ENCODE measurements at places on chromosomes 6 and 20.

DNA sequence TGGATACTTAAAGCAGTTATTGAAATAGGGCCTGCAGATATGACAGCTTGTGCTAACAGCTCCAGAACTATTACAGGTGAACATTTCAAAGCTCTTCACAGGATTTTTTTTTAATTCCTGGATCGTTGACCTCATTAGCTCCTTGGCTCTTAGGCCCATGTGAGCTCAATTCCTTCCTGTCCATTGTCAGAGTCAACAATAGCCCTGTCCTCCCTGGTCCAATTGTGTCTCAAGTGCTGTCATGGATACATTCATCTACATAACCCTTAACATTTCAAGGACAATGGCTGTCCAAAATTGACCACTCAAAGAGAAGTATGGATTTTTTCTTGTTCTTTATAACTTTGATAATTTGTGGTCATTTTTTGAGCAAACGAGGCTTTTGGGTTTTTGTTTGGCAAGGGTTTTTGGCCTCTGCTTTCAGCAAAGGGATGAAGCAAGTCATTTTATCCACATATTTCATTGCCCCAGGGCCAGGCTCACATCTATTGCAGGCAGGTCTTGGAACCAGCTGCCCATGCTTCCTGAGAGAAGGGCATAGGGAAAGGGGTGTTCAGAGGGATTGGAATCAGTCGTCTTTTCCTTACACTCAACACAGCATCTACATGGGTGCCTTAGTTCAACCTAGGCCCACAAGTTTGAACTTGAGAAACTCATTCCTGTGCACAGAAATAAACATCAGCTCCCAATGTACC lies 282.1 kb downstream of the TPBG start:
- DNase-seq, result no peak

- no peak for DNase-seq
Observed at GRCh38 chr6:75824160-75824559, 75.1 kb downstream of the MYO6 start.

GRCh38 chr6:24666641-24667377 lies at the start of the genes ACOT13 and TDP2:
ACOT13 (plus strand) TSS chr6:24667077; CDS start chr6:24667264, 187 bp downstream.
TDP2 (minus strand) TSS chr6:24666899; CDS start chr6:24666862, 37 bp downstream.
- peak; percentile 94 for DNase-seq

- DNase-seq, result no peak
Observed at GRCh38 chr6:152416652-152417051, 220.5 kb downstream of the SYNE1 start.

DNA sequence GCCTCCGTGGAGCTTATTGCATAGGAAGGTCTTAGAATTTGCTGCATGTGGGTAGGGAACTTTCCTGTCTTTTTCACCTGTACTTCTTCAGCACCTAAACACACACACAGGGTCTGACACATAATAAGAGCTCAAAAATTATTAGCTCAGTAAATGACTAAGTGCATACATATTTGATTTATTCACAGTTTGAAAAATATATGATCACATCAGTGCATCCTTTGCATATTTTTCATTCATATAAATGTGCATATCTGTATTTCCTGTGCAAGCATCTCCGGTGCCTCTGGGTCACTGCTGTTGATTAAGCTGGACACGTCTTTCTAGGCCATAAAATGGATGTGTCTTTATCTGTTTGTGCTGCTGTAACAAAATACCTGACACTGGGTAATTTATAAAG lies 234.7 kb downstream of the UST start:
- no peak for DNase-seq

GRCh38 chr6:168527451-168528210 lies 86.6 kb downstream of the SMOC2 start:
- DNase-seq, result no peak

- DNase-seq, result no peak
Observed at GRCh38 chr20:63712191-63712590, 4.4 kb downstream of the ZGPAT start.

GRCh38 chr6:14957355-14958059 lies 288.4 kb upstream of the JARID2 start:
- no peak for DNase-seq

DNA sequence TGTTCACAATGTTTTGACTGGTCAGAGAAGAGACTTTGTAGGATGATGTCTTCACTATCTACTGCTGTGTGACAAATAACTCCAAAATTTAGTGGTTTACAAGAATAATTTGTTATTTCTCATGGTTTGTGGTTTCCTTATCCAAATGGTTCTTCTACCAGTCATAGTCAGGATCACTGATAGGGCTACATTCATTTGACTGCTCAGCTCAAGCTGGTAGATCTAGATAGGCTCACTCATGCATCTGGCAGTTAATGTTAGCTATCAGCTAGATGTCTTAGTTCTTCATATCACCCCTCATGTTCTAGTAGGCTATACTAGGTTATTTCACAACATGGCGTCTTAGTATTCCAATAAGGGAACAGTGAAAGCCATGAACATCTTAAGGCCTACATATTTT lies 131.0 kb downstream of the ID4 start:
- no peak for DNase-seq

DNA sequence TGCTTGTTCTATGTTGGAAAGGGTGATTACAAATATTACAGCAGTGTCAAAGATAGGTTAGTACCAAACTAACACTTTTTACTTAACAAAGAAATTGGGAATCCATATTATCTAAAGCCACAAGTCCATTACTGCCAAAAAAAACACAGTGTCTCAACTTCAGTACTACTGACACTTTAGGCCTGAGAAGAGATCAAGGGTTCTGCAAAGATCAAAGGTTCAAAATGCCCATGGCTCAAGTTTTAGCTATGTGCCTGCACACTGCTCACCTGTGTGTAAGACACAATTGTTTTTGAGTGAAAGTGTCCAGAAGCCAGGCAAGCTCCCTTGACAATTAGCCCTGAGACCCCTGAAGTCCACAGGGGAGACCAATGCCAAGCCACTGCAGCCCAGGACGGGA lies 132.6 kb downstream of the ZMYND8 start:
- no peak for DNase-seq
